GM03348 (cell line): ENCODE measurements at places on chromosomes 16 and 17.

GRCh38 chr17:75689441-75689873 lies 22.3 kb downstream of the SAP30BP start:
- no peak for DNase-seq

DNA sequence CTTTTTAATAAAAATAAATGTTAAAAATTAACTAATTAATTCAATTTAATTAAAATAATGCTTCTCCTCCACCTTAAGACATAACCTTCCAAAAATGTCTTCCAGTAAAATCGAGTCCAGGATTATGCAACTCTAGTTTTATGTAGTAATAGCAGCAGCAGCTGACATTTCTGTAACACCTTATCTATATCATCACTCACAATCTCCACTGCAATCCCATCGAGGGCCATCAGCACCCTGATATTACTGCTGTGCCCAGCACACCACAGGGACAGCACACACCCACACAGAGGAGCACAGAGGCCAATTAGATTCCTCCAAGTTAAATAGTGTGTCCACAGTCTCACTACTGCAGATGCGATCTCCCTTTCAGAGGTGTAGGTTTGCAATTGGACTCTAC lies 2.9 kb downstream of the RPH3AL start:
- DNase-seq: no peak

- peak; percentile 67 for DNase-seq
Measured at GRCh38 chr17:31738996-31739699, 119.9 kb downstream of the COPRS start.

- no peak for DNase-seq
Measured at GRCh38 chr16:80305410-80305809, 235.4 kb upstream of the DYNLRB2 start.

DNA sequence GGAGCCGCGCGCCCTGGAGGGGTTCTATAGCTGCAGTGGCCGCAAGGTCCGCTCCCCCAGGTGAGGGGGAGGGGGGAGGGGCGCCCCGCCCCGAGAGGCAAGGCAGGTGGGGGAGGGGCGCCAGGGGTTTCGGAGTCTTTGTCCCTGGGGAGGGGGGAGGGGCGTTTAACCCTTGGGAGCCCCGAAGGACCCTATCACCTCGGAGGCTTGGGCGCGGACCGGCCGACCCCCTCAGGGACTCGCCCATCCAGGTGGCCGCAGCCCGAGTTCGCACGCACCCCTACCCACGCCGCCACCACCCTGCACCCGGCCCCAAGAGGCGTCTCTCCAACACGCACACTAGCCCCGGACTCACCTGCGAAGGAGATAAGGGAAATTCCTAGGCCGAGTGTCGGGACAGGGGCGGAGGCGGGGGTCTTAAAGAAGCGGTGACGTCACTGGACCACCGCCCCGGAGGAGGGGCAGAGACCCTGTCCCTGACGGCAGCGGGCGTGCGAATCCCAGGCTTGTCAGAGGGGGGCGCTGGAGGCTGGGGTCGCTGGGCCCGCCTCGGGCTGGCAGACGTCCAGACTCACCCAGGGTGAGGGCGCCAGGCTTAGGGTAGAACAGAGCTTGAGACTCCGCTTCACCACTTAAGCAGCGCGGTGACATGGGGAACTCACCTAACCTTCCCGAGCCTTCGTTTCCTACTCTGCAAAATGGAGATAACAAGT lies at the start of gene CLDN6:
TSS of gene CLDN6 (minus strand) at position 390 of the 713 bp plus-strand sequence. CDS start 2,162 bp downstream, outside the sequence.
- DNase-seq: no peak

- no peak for DNase-seq
Measured at GRCh38 chr16:73530529-73530928, 482.6 kb upstream of the ZFHX3 start.

DNA sequence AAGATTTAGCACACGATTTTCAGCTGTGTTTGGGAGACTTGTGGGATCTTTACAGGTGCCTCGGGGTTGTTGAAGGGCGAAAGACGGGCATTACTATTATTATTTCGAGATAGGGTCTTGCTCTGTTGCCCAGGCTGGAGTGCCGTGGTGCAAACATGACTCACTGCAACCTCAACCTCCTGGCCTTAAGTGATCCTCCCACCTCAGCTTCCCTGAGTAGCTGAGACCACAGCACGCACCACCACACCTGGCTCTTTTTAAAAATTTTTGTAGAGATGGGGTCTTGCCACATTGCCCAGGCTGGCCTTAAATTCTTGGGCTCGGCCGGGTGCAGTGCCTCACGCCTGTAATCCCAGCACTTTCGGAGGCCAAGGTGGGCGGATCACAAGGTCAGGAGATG lies 29.7 kb upstream of the PHB1 start:
- DNase-seq: no peak

GRCh38 chr16:51831595-51832367 lies 680.7 kb upstream of the SALL1 start:
- DNase-seq: no peak

DNA sequence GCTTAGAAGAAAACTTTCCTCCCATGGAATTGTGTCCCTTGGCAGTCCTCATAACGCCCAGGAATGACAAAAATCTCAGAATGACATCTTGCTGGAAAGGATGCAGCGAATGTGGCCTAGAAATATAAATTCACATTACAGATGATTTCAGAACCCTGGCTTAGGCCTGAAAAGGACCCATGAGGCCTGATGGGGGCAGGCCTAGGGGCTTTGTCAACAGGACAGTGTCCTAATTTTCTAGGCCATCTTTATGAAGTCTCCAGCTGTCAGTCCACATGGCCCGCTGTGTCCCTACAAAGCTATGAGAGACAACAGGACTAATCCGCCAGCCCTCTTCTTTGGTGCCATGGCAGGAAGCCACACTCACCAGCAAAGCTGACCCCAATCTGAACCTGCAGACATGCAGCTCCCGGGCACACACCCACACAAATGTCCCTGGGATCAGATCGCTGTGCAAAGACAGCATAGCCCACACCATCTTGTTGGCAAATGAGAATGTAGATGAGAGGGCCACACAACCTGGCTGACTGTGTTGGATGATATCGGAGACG lies 40.4 kb upstream of the DNAH17 start:
- peak; percentile 51 for DNase-seq

DNA sequence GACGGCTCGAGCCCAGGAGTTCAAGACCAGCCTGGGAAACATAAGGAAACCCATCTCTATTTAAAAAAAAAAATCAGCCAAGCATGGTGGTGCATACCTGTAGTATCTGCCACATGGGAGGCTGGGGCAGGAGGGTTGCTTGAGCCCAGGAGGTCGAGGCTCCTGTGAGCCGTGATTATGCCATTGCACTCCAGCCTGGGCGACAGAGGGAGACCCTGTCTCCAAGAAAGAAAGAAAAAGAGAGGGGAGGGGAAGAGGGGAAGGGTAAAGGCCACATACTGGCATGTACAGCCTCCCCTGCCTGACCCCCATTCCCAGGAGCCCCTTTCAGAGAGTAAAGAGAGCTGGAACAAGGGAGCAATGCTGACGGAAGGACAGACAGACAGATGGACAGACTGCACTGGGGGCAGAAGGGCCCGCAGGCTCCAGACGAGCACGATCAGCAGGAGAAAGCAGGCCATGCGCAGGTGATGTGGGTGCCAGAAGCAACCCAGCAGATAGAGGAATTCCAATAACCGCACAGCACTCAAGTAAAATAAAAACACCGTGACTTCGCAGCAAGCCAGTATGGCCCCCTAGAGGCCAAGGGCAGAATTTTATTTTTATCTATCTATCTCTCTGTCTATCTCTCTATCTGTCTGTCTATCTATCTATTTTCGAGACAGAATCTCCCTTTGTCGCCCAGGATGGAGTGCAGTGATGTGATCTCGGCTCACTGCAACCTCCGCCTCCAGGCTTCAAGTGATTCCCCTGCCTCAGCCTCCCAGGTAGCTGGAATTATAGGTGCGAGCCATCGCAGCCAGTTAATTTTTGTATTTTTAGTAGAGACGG lies 27.1 kb upstream of the SNN start:
- peak; percentile 76 for DNase-seq

DNA sequence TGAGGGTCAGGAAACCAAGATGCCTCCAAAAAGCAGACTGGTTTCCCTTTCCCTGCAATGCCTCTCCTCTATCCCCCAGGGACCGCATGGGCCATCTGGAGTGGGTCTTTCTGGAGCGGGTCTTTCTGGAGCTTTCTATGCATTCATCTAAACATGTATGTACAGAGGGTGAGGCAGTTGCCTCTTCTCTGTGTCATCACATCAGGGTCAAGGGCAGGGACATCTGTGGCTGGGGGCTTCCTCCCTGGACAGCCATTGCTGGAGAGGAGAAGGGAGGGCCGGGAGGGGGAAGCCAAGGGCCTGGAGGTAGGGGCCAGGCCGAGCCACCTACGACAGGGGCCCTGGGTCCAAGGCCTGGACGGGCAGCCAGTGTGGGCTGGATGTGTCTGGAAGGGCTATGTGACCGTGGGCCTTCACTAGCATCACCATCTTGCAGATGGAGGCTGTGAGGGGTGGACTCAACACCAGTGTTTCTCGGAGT lies 840 bp downstream of the ADCY7 start:
- peak; percentile 38 for DNase-seq

- DNase-seq: no peak
Measured at GRCh38 chr17:41340494-41340893, 10.1 kb downstream of the KRT33A start.

DNA sequence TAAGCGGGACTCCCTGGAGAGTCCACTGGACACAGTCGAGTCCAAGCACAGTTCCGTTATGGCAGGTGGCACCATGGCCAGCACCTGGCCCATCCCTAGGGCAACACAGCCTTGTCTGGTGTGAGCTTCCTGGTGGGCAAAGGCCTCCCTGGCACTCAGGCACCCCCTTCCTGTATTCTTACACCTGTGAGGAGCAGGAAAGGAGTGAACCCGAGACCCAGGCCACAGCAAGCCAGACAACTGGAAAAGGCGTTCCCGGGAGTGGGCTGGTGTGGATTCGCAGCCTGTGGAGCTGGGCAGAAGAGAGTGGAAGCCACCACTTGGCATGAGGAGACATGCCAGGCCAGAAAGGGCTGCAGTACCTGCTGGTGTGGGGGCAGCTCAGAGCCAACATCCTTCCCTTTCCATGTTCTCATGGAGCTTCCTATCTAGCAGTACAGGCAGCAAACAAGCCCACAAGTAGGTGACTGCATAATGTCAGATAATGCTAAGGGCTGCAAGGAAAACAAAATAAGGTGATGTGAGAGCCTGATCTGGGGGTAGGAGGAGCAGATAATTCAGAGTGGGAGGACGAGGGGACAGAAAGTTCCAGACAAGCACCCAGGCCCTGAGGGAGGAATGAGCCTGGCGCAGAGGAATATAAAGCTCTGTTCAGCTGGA lies 87.0 kb downstream of the GNAO1 start:
- no peak for DNase-seq

DNA sequence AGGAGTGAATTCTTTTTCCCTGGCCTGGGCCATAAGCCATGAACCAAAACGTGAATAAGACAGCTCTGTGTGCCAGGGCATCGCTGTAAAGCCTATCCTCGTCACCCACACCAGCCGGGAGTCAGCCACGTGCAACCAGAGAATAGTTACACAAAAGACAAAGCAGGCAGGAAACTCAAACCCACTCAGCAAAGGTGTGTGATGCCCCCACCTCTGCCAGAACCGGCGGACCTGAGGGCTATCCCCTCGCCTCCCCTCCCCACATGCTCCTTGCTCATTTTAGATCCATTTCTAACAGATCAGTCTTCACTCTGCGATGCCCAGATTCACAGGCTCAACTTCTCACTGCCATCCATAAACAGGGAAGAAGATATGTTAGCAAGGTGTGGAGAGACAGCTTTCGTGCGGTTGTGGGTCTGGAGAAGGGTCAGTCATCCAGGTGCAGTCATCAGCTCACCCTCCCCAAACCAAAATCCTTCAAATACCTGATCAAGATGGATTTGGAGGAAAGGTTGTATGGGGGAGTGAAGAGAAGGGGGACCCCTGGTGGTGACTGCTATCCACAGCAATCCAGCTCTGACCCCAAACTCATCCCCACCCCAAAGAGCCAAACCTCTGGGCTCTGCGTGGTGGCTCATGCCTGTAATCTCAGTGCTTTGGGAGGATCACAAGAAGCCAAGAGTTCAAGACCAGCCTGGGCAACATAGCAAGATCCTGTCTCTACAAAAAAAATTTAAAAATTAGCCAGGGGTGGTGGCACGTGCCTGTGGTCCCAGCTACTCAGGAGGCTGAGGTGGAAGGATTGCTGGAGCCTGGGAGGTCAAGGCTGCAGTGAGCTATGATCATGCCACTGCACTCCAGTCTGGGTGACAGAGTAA lies 219.2 kb downstream of the C16orf78 start:
- peak; percentile 77 for DNase-seq

GRCh38 chr16:50246299-50247122 lies 19.8 kb upstream of the ADCY7 start:
- DNase-seq: peak; percentile 31

DNA sequence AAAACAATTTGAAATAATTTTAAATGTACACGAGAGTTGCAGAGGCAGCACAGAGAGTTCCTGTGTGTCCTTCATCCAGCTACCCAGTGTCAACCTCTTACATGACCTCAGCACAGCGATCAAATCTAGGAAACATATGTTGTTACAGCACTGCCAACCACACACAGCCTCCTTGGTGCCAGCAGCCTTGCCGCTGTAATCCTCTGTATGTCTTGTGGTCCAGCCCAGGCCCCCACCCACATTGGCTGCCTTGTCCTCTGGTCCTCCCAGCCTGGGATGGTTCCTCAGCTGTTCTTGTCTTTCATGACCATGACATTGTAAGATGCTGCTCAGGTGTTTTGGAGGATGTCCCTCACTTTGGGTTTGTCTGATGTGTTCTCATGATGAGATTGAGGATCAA lies 178.0 kb downstream of the RPTOR start:
- DNase-seq: no peak

- peak; percentile 68 for DNase-seq
Measured at GRCh38 chr16:30491744-30492308, 19.3 kb downstream of the ITGAL start.

- peak; percentile 86 for DNase-seq
Measured at GRCh38 chr16:67241008-67241900, 6.0 kb downstream of the FHOD1 start.

- no peak for DNase-seq
Measured at GRCh38 chr17:45734598-45734997, 49.5 kb upstream of the CRHR1 start.

GRCh38 chr16:15715221-15715620 lies 65.2 kb downstream of the NDE1 start:
- no peak for DNase-seq

GRCh38 chr17:80119839-80120238 lies 18.5 kb downstream of the GAA start:
- no peak for DNase-seq

GRCh38 chr17:56596691-56597494 lies 3.4 kb downstream of the NOG start:
- peak; percentile 41 for DNase-seq

- no peak for DNase-seq
Measured at GRCh38 chr17:427327-427726, 74.7 kb upstream of the RPH3AL start.

GRCh38 chr17:56834380-56835263 lies 671 bp downstream of the DGKE start:
- peak; percentile 48 for DNase-seq

GRCh38 chr16:80725566-80726162 lies 78.7 kb downstream of the CDYL2 start:
- no peak for DNase-seq

DNA sequence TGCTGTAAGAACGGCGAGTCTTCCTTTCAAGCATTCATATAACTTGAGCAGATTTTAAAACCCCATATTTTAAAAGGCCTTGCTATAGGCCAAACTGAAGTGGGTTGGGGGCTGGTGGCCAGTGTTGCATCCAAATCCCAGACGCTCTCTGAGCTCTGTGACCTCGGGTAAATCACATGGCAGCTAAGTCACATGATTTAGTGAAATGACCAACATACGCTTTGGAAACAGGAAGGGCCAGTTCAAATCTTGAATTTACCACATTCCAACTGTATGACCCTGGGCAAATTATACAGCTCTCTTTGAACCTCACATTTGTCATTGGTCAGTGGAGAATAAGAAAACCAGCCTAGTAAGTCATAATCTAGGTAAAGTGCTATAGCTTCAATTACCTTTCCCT lies 519.3 kb downstream of the HAPSTR1 start:
- DNase-seq: no peak
